ENCODE measurements at places on chromosomes 7 and 10. TPM values are rescaled to one million over a fixed set of nuclear protein-coding genes. Genes with fewer than 3 reads are reported as not detected.

Gene DIP2C
- total RNA-seq = 0.76 TPM

Gene CASP7
- 39.3 TPM for total RNA-seq

Gene PILRA
- total RNA-seq = 1.5 TPM

Gene PPIF
- 80.7 TPM for total RNA-seq

Gene CD36
- not detected for total RNA-seq

Gene FOXK1
- 32.7 TPM for total RNA-seq

Gene RBM33
- total RNA-seq = 75.8 TPM

Gene OR6V1
- total RNA-seq = not detected

Gene PTPRZ1
- not detected for total RNA-seq

Gene VWDE
- total RNA-seq = 6.6 TPM

Gene SEMA3D
- not detected for total RNA-seq

DNA sequence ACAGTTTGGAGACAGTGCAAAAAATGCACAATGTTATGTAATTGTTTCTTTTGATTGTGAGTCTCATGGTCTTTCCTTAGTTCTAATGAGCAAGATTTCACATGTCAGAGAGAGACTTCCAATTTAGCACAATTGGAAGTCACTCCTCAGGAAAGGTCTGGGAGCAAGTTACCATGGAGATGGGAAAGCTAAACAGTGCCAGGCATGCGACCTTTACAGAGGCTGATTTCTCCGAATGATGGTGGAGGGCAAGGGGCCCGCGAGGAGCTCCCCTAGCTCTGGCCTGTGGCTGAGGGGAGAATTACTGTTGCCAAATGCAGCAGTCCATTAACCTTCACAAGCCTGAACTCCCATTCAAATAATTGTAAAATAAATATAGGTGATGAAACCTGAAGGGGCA lies 59.3 kb downstream of the CDCA7L start:
- DNase-seq = no peak

DNA sequence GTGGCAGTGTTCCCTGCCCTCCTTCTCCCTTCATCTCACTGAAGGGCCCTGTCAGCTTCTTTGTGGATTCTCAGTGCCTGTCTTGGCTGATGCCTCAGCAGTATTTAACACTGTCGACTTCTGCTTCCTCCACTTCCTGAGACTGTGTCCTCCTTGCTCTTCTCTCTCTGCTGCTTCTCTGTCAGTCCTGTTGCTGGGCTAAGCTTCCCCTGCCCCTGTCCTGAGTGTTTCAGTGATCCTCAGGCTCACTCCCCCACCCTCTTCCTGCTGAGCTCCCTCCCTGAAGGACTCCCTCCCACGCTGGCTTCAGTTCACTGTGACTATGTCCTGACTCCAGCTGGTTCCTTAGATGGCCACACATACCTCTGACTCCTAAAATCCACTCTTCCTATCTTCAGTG lies 64.9 kb downstream of the CREM start:
- DNase-seq = no peak

DNA sequence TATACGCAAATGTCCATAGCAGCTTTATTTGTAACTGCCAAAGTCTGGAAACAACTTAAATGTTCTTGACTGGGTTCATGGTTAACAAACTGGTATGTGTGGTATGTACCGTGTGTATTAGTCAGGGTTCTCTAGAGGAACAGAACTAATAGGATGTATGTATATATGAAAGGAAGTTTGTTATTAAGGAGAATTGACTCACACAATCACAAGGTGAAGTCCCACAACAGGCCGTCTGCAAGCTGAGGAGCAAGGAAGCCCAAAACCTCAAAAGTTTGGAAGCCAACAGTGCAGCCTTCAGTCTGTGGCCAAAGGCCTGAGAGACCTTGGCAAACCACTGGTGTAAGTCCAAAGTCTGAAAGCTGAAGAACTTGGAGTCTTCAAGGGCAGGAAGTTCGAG lies 66.8 kb downstream of the TMEM168 start:
- no peak for DNase-seq

DNA sequence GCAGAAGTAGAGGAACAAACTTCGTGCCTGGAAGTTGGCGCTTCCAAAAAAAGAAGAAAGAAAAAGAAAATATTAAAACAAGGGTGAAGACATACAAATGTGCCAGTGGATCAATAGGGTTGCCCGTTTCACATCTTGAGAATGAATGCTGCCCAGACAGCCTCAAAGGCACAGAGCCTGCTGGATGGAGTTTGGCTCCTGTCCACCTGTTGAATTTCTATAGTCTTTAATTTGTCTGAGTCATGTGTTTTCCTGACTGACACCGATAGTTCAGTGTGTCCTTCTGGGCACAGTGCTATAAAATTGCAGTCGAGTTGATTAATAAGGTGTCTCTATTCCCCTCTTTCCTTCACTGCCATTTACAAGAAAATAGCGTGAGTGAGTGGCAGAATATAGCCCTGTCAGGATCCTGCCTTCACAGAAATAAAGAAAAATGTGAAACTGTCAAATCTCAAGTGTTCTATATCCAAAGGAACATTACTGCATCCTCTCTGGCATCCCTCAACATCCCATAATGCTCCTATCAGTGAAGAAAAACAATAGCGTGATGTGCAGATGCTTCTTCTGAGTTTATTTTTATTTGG lies 471.3 kb upstream of the AUTS2 start:
- no peak for DNase-seq

GRCh38 chr7:821688-822087 lies 10.6 kb upstream of the SUN1 start:
- no peak for DNase-seq

All from activated CD4-positive, alpha-beta memory T cell treated with anti-CD3 and anti-CD28 coated beads, Interleukin-2, amount 10 ng/mL, durations not matched to agents 7 days and 5 days (primary cell).